Activated CD4-positive, alpha-beta T cell treated with anti-CD3 and anti-CD28 coated beads, Interleukin-2, amount 50 U/mL, for 4 hours (primary cell): ENCODE measurements at places on chromosomes 1 and 21.

DNA sequence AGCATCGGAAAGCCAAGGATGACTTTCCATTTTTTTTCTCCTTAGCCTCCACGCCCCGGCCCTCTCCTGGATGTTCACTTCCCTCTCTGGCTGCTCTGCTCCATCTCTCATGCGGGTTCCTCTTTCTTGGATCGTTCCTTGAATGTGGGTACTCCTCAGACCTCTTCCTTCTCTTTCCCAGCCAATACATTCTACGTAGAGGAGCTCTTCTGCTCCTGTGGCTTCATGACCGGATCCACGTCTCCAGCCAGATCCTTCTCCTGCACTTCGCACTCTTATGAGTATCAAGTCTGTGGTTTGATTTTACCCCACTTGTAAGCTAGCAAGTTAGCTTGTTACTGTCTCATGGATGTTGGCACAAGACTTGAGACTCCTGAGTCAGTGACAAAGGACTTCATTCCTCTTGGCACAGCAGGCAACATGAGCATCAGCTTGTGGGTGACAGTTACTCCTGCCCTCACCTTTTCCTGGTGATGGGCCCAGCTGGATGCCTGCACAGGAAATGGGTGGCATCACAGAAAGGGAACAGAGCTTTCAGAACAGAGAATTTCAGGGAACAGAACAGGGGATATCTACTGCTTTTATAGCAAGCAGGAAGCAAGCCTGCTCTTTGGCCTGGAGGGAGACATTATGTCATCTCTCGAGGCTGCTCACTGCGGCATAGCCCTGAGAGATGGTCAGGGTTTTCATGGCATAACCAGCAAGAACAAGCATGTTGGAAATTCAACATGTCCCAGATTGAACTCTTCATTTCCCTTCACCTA, 100.1 kb upstream of the KIF26B start:
- DNase-seq, result no peak

DNA sequence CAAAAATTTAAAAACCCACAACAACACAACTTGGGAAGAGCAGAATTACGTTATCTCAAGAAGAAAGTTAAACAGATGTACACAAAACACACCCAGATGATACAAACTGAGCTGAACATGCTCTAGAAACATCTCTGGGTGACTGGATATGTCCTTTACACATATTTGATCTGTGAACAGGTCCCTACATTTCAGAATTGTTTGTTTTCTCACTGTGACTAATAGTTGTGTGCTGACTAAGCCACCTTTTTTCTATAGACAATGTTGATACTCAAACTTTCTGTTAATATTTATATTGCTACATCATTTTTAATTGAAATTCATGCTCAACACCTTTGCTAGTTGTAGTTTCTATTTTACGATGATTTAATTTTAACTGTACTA, 1.0 kb upstream of the F11R start:
- no peak for DNase-seq

- no peak for DNase-seq
Observed at GRCh38 chr1:167496797-167497619, 21.3 kb downstream of the CD247 start.

DNA sequence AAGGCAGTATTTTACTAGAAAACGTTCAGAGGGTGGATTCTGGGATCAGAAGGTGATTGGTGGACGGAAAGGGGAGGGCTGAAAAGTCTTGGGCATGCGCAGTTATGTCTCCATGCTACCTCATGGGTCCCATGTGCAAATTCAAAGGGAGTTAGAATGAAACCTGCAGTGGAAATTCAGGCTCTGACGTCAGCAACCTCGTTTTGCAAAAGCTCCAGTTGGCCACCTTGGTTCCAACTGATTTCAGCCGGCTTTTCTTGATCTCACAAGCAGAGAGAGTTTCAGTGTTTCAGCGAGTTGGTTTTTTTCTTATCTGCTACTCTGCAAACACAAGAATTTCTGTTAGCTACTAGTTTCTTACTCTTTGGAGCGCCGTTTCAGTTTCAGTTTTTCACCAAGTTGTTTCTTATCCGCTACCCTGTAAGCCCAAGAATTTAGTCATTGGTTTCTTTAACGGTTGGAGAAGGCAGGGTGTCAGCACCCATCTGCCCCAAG, 69.8 kb upstream of the PGBD5 start:
- DNase-seq, result peak; percentile 1

GRCh38 chr1:107653765-107654164, 311.2 kb downstream of the VAV3 start:
- no peak for DNase-seq

- DNase-seq, result no peak
Observed at GRCh38 chr1:212107481-212107880, 71.9 kb downstream of the DTL start.

GRCh38 chr1:238401144-238401543, 510.4 kb upstream of the ZP4 start:
- no peak for DNase-seq

- DNase-seq, result no peak
Observed at GRCh38 chr1:1986451-1987141, 17.0 kb downstream of the CFAP74 start.

DNA sequence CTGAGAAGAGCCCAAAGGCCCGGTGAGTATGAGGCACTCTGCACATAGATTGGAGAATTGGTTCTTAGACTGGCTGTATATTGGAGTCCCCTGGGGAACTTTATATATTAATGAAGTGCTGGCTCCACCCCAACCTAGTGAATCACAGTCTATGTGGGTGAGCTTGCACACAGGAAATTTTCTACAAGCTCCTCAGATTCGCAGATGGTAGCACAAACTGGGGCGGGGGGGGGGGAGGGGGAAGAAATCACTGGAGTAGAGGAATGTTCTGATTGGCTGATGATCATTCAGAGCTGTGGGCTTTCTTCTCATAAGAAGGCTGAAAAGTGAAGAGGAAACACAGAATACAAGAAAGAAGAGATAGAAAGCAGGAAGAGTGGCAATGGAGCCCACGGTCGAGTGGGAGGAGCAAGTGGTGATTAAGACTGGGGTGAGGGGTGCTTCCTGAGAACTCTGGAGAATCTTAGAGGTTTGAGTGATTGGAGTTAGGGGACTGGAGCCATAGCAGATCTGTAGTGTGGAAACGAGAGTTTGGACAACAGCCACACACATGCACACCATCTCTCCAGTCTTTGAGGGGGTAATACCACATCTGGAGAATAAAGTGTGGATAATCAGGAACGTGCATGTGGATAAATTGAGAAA, 465.9 kb upstream of the DAB1 start:
- DNase-seq, result no peak

- no peak for DNase-seq
Observed at GRCh38 chr1:187943606-187944403, 1115.1 kb downstream of the PLA2G4A start.

DNA sequence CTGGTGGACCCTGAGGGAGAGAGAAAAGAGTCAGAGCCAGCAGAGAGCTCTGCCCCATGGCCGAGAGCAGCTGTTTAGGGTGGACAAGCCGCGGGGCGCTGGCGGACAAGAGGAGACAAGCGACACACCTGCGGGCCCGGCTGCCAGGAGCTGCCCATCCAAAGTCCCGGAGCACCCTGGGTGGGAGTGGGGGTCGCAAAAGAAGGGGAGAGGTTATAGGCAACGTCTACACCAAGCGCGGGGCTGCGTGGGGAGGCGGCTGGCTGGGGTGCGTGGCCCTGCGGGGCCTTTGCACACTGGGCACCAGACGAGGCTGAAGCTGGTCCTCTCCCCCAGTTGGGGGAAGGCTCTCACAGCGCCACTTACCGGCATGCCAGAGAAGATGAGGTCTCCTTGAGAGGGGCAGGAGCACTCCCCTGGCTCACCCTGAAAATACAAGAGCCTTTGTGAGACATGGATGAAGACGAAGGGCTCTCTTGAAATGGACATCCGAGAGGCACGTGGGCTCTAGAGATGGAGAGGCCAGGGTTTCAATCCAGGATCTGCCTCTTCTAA, 24.1 kb downstream of the COL16A1 start:
- no peak for DNase-seq

- no peak for DNase-seq
Observed at GRCh38 chr1:25243907-25244306, 3.3 kb downstream of the RSRP1 start.

- DNase-seq, result no peak
Observed at GRCh38 chr1:221788466-221788865, 46.6 kb upstream of the DUSP10 start.

DNA sequence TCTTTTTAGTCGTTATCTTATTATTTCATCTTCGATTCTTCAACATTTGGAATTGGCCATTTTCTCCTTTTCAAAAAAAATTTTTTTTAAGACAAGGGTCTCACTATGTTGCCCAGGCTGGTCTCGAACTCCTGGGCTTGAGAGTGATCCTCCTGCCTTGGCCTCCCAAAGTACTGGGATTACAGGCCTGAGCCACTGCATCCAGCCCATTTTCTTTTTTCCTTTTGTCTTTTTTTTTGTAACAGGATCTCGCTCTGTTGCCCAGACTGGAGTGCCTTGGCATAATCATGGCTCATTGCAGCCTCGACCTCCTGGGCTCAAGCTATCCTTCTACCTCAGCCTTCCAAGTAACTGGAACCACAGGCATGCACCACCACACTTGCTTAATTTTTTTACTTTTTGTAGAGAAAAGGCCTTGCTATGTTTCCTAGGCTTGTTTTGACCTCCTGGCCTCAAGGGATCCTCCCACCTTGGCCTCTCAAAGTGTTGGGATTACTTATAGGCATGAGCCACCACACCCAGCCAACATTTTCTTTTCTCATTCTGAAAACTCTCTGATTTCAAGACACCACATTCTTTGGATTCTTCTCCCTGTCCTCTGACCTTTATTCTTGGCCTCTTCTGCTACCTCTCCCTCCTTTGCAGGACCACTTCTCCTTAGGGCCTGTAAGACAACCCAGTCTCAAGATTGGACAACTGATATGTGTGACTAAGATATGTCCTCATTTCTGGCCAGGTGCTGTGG, 6.0 kb upstream of the MAP1LC3C start:
- DNase-seq, result no peak

DNA sequence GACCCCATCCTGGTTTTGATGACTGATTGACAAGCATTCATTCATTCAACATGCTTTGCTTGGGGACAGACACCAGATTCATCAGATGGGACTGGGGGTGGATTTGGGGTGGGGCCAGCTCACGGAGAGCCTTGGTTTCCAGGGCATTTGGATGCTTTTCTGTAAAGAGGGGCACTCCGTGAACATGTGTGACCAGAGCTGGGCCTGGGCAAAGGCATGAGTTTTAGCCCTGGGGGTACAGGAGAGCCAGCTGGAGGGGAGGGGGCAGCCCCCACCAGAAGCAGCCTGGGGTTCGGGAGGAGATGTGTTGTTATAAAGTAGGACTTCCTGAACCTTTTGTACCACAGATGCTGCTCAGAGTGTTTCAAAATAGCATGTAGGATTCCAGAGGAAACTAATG, 99.7 kb downstream of the RIPK4 start:
- DNase-seq, result no peak

- no peak for DNase-seq
Observed at GRCh38 chr1:29760067-29760564, 523.8 kb downstream of the PTPRU start.

DNA sequence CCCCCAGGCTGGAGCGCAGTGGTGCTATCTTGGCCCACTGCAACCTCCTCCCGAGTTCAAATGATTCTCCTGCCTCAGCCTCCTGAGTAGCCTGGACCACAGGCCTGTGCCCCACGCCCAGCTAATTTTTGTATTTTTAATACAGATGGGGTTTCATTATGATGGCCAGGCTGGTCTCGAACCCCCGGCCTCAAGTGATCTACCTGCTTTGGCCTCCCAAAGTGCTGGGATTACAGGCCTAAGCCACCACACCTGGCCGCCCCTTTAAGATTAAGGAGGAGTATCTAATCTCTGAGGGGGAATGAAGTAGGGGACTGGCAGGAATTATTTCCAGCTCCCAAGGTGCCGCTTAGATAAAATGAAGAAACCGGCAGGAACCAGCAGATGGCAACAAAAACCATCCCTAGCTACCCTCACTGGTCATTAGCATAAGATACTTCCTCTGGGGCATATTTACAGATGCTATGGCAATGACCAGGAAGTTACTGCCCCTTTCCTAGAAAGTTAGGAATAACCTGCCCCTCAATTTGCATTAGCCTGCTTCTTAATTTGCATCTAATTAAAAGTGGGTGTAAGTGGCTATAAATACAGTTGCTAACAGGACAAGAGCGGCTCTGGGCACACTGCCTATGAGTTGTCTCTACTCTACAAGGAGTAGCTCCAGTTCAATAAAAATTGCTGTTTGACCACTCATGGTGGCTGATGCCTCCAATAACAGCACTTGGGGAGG, 7.1 kb upstream of the NSUN4 start:
- DNase-seq, result no peak

- DNase-seq, result no peak
Observed at GRCh38 chr1:19369396-19370090, 57.4 kb downstream of the SLC66A1 start.

GRCh38 chr1:116403496-116404136, 30.6 kb downstream of the ATP1A1 start:
- DNase-seq, result no peak

- peak; percentile 1 for DNase-seq
Observed at GRCh38 chr1:110829955-110830553, 42.9 kb upstream of the CD53 start.

DNA sequence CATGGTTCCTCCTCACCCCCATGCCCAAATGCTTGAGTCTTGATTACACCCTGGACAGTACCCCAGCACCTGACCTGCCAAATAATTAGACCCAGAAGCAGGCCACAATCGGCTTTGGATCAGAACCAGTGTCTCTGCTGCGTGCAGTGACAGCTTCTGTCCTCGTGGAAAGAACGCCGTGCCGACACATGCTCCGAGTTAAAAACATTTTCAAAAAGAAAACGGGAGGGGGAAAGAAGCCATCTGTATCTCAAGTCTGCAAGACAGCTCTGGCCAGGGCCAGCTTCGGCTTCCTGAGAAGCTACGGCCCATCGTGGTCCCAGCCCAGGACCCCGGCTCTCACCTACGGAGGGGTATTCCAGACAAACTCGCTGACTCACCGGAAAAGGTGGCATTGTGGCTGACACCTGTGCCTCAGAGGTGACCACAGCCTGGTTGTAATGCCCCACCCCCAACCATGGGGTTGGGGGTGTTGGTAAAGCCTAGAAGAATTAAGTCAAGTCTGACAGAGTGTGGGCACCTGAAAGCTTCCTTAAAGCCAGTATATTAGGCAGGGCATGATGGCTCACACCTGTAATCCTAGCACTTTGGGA, 25.8 kb downstream of the SSBP3 start:
- DNase-seq, result no peak

GRCh38 chr1:24896596-24897262, 33.3 kb downstream of the RUNX3 start:
- DNase-seq, result no peak

DNA sequence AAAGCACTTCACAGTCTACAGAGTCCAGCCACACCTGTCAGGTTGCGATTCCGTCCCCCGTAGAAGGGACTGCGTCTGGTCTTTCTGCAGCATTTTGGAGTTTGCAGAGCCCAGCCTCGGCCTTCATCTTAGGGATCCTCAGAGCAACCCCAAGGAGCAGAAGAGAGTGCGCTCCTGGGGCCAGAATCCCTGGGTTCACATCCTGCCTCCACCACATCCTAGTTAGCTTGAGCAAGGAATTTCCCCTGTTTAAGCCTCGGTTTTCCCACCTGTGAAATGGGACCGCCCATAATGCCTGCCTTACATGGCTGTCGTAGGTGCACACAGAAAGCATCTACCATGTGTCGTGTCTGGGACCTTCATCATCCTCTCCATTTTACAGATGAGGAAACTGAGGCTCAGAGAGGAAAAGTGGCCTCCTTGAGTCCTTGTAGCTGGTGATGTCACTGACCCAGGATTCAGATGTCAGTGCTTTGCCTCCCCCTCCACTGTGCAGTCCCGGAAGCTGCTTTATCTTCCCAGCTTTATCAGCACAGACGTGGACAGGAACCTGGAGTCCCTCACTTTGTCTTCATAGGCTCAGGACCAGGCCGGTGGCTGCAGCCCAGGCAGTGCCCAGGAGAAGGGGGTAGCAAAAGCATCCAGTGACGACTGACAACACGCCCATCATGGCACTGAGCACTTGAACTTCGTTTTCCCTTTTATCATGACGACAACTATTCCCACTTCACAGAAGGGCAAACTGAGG, 438.5 kb downstream of the MATN1 start:
- DNase-seq, result no peak
